ENCODE measurements at places on chromosomes 2 and 18.

GRCh38 chr18:61770279-61770678, 122.5 kb downstream of the RNF152 start:
- no peak for DNase-seq

DNA sequence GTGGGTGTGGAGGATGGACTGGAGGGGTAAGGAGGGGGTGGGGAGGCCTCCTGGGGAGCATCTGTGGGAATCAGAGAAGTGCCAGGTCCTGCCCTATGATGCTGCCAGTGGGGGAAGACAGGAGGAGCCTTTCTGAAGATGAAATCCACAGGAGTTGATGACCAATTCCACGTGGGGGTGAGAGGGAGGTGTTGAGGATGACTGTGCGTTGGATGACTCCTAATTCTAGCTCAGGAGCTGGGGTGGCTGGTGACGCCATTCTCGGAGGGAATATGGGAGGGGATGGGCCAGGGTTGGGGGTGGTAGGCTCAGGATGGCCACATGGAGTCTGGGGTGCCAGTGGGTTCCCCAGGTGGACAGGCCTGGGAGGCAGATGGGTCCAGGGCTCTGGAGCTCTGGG, 32.3 kb downstream of the EMX1 start:
- DNase-seq: no peak

GRCh38 chr2:41949091-41949882, 98.5 kb upstream of the PKDCC start:
- DNase-seq: no peak

GRCh38 chr2:102660070-102660469, 40.7 kb downstream of the SLC9A2 start:
- DNase-seq: no peak

GRCh38 chr2:189060096-189060642, 86.0 kb downstream of the COL3A1 start:
- peak; percentile 50 for DNase-seq

DNA sequence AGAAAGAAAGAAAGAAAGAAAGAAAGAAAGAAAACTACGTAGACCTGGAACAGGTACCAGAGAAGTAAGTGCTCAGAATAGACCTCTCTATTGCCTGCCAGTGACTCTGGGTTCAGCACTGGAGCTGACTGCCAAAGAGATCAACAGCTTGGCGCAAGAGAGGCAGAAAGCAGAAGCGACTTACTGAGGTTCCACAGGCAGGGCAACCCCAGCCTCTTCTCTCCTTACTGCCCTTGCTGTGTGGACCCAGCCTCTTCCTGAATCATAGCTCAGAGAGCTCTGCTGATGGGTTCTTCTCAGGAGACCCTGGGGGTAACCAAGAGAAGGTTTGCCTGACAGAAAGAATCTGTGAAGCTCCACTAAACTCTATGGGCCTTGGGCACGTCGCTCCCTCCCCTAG, 7.1 kb downstream of the CAPN13 start:
- no peak for DNase-seq

DNA sequence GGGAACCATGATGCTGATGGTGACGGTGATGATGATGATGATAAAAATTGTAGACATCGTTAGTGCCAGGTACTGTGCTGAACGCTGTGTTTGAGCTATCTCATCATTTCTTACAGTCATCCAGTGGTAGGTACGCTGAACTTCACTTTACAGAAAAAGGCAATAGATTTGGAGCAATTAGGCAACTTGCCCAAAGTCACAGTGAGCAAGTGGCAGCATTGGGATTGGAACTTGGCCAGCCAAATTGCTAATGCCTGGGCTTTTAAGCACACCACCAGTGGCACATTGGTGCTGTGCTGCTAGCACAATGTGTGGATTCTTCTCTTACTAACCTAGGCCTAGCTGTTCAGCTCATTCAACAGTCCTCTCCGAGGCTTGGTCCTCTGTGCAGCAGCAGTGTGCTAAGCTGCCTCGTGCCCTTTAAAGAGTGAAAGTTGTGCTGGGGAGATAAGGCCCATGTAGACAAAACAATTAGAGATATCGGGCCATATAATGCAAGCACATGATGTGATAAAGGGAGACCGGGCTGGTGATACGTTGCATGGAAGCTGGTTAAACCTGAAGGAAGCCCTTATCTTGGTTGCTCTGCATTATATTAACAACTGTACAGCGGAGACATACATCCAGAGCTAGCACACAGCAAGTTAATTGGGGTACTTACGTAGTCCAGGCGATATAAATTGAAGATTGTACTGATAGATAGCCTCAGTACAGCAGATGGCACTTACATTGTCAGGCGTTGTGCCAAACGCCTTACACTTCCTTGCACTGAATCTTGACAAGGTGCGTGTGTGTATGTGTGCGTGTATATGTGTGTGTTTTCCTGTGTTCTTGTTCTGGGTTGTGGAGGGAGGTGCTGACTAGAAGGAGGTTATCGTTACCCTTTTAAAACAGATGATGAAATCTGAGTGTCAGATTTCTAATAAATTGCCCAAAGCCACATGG, 28.4 kb downstream of the HK2 start:
- no peak for DNase-seq

- DNase-seq: no peak
Observed at GRCh38 chr18:23300231-23300805, 152.8 kb upstream of the RIOK3 start.

DNA sequence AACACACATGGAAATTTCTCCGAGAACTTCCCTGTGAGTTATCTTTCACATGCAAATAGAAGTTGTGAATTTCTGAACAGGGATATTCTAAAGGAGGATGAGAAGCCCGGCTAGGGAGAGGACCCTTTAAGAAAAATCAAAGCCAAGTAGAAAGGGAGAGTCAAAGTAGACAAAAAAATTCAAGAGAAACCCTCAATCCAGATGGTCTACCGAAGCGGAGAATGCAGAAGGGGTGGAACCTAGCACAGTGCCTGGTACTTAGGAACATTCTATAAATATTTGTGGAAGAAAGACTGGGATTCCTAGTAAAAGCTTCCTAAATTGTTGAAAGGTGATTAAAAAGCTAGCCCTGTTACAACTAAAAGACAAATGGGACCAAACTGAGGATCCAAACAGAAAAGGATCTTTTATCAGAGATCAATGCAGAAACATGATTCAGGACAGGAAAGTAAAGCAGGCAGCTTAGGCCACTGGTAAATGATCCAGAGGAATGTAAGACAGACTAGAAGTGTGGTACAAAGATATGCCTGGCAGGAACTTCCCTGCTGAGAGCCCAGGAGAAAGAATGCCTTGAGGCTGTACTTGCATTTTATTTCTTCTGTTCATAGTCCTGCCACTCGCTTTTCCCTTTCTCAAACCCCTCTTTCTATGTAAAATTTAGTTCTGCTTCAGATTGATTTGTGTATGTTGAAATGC, 19.5 kb upstream of the GLS start:
- no peak for DNase-seq

DNA sequence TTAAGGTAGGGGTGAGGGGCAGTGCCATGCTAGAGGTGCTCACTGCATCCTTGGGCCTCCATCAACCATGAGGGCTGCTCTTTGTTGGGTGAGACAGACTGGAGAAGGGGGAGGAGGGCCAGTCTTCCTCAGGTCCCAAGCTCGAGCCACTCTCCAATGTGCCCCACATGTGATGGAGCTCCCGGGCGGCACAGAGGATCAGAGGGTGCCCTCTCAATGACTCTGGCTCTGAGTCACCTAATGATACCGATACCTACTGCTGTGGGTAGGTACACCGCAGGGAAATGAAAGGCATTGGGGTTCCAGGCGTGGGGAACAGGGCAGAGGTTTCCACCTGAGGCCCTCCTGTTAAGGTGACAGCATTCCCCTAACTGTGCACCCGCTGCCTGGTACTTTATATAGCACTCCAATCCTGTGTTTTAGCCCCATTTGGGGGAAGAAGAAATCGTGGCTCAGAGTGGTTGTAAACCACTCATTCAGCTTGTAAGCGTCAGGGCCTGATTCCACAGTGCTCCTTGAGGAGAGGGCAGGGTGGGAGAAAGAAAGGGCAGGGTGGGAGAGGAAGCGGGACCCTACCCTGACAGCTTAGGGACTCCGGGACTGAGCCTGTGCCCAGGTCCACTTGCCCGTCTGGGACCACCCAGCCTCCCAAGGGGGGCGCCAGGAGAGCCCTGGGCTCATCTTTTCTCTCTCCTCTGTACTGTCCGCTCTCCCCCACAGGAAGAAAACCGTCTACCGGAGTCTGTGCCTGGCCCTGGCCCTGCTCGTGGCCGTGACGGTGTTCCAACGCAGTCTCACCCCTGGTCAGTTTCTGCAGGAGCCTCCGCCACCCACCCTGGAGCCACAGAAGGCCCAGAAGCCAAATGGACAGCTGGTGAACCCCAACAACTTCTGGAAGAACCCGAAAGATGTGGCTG, 1.8 kb downstream of the B3GNT7 start:
- no peak for DNase-seq

DNA sequence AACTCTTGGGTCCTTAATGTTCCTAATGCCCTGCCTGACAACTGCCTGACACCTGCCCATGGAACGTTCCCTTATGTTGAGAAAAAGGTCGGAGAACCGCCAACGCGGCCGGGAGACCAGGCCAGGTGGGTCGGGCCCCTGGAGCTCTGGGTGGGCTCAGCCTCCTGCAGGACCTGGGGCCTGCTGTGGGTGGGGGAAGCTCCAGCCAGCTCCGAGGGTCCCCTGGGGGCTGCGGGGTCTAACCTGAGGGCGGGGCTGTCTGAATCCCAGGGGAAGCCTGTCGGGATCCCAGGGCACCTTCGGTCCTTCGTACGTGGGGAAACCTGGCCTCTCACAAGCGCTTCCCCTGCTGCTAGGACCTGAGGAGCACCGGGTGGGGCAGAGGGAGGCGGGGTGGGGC, 296.0 kb downstream of the NDUFA10 start:
- no peak for DNase-seq

- no peak for DNase-seq
Observed at GRCh38 chr2:71336802-71337201, 5.2 kb downstream of the ZNF638 start.

GRCh38 chr18:27685807-27686412, 491.0 kb downstream of the CDH2 start:
- peak; percentile 37 for DNase-seq

DNA sequence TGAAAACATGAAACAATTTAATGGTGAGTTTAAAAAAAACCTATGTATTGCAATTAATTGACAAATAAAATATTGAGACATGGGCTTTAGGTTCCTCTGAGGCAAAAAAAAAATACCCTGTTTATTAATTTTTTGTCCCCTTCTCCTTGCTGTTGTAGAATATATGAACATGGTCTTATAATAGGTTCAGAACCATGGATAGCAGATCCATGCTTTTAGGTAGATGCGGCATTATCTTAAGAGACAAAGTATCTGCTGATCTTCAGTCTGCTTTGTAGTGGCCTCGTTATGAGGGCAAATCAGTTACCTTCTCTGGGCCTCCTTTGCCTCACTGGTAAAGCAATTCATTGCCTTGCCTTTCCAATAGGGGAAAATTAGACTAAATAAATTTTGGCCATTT, 850.7 kb downstream of the NRXN1 start:
- no peak for DNase-seq

DNA sequence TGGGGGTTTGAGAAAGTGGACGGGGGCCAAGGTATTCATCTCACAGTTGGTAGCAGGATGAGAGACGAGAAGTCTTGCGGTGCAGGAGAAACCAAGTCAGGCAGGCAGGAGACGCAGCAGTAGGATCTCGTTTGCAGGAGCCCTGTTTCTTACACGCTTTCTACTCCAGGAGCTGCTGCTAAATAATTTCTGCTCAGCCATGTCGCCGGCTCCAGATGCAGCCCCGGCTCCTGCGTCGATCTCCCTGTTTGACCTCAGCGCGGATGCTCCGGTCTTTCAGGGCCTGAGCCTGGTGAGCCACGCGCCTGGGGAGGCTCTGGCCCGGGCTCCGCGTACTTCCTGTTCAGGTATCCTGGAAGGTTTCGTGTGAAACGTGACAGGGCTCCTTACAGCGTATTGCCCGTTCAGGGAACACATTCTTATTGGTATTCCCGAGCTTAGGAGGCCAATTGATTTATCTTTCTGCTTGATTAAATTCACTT, 494 bp downstream of the ANKZF1 start:
- DNase-seq: no peak

DNA sequence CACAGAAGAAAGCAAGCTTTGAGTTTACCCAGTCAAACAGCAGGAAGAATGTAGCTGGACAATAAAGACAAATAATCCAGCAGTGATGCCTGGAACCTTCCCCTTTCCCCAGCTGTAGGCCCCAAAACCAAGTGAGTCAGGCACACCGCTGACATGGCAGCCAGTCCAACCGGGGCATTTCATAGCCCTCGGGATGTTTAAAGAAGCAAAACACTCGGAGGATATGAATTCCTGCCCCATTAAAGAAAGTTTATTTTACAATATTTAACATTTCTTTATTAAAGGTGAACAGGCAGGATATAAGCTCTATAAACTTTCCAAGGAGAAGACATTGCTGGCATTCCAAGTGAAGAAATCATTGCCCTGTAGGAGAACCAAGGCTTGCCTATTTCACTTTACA, 507.6 kb upstream of the TNP1 start:
- no peak for DNase-seq

GRCh38 chr2:79721966-79722365, 209.1 kb downstream of the CTNNA2 start:
- DNase-seq: no peak

DNA sequence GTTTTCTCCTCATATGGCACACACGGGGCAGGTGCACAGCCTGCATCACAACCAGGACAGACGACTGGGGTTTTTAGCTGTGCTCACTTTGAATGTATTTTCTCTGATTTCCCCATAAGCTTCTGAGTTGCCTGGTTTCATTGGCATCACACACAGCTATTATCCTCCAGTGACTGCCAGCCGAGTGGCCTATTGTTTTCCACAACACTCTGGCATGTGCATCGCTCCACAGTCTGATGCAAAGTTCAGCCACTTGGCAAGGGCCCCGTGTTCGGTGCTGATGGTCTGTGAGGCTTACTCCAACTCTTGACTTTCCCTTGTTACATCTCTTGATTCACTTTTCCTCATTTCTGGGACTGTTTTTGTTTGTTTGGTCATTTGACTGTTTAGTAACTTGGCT, 593.1 kb downstream of the CBLN2 start:
- no peak for DNase-seq

- no peak for DNase-seq
Observed at GRCh38 chr2:191693166-191693565, 15.2 kb downstream of the NABP1 start.

GRCh38 chr18:79853303-79853992, 55.7 kb downstream of the KCNG2 start:
- DNase-seq: no peak

DNA sequence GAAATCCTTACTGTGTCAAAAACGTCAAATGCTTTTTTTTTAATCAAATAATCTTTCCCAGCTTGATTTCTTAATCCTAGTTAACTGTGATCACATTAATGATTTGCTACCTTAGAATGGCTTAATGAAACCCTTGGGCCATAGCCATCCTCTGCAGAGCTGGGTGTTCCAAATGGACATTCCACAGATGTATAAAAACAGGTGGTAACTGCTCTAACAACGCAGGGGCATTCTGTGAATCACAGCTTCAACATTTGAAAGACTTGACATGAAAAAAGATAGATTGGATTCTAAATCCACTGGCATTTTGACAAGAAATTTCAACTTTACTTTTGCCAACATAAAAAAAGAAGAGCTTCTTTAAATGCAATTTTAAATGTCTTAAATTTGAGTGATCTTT, 69.8 kb upstream of the RASGRP3 start:
- no peak for DNase-seq

- no peak for DNase-seq
Observed at GRCh38 chr2:72991980-72992733, 74.8 kb downstream of the EMX1 start.

GRCh38 chr18:56987236-56987635, 159.7 kb upstream of the BOD1L2 start:
- no peak for DNase-seq

GRCh38 chr18:7576685-7577084, 9.6 kb downstream of the PTPRM start:
- no peak for DNase-seq

- DNase-seq: no peak
Observed at GRCh38 chr2:43103093-43103404, 123.4 kb downstream of the ZFP36L2 start.
